ENCODE measurements at places on chromosomes 7 and 10.
A peak's percentile ranks its signal among the peaks of the same experiment; 100 is the strongest.

- no peak for DNase-seq
These were observed 1205.2 kb upstream of the AUTS2 start for GRCh38 chr7:68393051-68393450.

DNA sequence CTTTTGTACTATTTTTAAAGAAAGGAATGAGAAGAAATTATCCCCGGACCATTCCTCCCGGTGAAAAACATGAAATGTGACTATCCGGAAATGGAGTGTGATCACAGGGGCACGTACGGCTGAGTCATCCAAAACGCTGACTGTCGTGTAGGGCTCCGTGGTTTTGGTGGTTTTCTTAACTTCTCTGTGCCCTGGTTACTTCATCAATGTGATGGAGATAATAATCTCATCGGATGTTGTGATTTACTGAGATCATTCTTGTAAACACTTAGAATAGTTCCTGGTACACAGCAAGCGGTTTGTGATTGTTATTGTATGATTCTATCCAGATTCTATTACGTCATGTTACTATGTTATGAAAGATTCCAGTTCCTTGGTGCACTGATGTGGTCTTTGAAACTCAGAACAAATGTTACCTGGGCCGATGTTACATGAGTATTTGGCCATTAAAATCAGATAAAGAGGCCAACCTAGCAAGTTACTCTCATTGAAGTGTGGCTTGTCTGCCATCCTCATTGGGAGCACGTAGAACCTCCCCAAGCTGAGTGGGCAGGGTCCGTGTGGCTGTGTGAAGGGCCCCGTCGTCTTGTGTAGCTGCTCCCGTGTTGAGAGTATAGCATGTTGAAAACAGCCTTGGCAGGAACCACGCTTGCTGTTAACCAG, 99.5 kb downstream of the CAMK1D start:
- peak; percentile 75 for DNase-seq

DNA sequence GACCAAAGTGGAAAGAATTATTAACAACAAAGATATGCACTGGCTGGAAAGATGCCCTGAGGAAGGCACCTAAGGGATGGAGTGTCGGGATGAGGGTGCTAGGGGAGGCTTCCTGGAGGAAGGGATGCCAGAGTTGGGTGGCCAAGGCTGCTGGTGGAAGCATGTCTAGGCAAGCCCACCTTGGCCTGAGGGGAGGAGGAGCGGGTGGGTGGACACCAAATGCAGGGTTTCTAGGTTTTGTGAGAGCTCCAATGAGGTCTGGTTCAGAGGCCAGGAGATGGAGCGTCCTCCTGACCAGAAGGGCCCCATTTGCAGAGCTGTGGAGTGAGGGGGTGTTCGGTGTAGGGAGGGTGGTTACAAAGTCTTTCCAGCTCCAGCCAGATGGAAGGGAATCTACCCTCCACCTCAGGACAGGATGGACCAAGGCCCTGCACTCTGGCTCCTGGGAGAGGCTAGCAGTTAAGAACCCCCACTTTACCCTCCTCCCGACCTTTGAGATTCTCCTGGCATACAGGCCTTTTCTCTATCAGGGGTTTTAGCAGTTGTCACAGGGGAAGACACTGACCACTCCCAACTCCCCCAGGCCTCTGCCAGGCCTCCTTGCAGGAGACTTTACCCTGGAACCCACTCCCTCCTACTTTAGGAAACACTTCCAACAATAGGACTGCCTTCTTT, 3.0 kb upstream of the DDIT4 start:
- DNase-seq: no peak

- no peak for DNase-seq
These were observed 51.7 kb downstream of the ADCY1 start for GRCh38 chr7:45625714-45626440.

- DNase-seq: no peak
These were observed 27.3 kb downstream of the ADAP1 start for GRCh38 chr7:927031-927671.

DNA sequence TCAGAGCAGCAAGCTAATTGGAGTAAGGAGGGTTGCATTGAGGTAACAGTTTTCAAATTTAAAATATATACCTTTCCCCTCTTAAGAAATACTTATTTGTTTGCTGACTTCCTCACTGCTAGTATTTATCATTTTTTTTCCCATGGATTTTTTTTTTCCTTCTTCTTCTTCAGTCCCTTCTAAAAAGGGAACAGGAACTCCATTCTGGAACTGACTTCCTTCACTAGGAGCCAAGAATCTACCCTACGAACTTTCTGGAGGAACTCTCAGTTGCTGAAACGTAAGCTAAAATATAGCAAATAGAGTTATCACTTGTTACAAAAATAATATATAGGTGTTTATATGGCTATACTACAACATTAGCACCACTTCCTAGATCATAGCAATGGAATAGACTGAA, 95.4 kb downstream of the HGF start:
- DNase-seq: no peak

- DNase-seq: no peak
These were observed 218.4 kb upstream of the KCND2 start for GRCh38 chr7:120054376-120055100.

DNA sequence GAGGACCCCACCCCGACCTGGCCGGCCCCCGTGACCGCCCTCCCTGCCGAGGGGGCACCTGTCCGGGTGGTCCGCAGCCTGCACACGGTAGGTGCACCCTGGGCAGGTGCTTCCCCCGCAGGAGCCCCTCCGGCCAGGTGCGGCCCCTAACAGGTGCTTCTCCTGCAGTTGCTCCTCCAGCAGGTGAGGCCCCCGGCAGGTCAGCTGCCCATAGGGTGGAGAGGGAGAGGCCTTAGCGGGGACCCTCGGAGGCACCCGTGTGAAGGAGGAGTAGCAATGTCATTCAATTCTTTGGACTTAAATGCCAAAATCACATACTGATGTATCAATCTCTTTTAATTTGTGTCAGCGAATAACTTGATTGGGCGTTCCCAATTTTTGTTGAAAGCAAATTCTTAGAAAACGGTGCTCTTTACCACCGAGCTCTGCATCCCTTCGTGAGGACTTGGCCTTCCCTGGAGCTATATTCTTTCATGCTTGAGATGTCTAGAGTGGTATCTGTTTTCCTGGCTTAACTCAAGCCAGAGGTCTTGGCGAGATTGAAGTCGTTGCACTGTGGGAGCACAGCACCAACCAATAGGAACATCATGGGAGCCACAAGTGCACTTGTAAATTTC, 738 bp upstream of the NCAPG2 start:
- no peak for DNase-seq

DNA sequence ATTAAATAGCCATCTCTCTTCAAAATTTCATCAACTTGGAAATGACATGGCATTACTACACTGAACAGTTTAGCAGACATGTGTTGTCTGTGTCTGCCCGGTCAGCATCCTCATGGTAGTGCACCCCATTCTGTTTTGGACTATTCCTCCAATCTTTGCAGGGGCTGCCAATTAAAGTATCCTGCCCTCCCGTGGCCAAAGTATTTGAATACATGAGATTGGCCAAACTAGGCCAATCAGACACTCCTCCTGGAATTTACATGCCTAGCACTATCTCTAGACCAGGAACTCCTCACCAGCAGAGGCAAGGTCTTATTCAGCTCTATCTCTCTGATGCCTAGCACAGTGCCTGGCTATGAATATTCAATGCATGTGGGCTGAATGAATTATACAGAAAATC, 4.4 kb downstream of the SHTN1 start:
- no peak for DNase-seq

DNA sequence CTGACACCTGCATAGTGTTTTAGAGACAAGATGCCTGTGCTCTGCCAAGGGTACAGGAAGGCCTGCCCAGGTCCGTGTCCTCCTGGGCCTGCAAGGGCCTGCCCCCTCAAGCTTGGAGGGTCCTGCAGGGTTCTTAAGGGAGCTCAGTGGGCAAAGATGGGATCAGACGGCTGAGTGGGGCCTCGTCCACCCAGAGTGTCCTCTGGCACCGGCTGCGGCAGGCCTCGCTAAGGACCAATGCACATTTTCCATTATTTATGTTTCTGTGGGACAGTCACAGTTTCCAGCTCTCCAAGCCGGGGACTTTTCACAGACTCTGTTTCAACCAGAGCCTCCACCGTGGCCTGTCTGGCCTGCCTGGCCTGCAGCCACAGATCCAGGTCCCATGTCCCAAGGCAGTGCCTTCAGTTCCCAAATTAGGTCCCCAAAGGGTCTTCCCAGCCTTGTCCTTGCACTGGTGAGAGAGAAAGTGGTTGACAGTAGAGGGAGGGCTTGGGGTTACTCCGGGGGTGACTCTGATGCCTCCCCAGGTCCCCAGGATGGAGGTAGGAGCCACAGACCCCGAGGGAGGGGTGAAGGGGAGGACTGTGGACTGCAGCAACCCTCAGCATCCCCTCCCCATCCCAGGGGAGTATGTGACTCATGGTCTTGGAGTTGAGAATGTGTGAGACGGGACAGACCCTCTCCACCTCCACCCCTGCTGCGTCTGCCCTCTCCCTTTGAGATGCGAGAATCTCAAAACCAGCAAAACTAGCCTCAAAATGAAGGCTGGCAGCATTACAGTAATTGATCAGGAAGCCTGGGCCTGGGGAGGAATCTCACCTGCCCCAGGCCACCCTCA, 14.8 kb downstream of the MYL10 start:
- no peak for DNase-seq

- DNase-seq: no peak
These were observed 260.1 kb downstream of the WDR37 start for GRCh38 chr10:1316121-1316808.

GRCh38 chr10:76882796-76883195, 754.8 kb downstream of the KCNMA1 start:
- DNase-seq: no peak

GRCh38 chr7:33040803-33041516, 21.6 kb downstream of the NT5C3A start:
- peak; percentile 52 for DNase-seq

DNA sequence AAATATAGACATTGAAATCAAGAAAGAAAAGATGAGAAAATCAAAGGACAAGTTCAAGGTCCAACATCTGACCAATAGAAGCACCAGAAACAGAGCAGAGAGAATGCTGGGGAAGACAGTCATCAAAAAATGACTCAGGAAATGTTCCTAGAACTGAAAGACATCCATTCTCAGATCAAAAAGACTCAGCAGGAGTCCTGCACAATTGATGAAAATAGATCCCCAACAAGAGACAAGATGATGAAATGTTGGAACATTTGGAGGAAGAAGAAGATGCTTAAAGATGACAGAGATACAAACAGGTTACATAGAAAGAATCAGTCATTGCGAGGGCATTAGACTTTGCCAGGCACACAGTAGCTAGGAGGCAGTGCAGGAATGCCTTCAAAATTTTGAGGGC, 30.0 kb upstream of the EIF5AL1 start:
- no peak for DNase-seq

GRCh38 chr7:149398195-149398820, 62.6 kb downstream of the ZNF777 start:
- DNase-seq: no peak

- no peak for DNase-seq
These were observed 25.9 kb downstream of the HTRA1 start for GRCh38 chr10:122487174-122487765.

- no peak for DNase-seq
These were observed 140.5 kb downstream of the PRKAG2 start for GRCh38 chr7:151736403-151736909.

- no peak for DNase-seq
These were observed 551.2 kb upstream of the ANKRD30A start for GRCh38 chr10:36574207-36574606.

- DNase-seq: no peak
These were observed 55.9 kb upstream of the ADRB1 start for GRCh38 chr10:113987805-113988204.

DNA sequence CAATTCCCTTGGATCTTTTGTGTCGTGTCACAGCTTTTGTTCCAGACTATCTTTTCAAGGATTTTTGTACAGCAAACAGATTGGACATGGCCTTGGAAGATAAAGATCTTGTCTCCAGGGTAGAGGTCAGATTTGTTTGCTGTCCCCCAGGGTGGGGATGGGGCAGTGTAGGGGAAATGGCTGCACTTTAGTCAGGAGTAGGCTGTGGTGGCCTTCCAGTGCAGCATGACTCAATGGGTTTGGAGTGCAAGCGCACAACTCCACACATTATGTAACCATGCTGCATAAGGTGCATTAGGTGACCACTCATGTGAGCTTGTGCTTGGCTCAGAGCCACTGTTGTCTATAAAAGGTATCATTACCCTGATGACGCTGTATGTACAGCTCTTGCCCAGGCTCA, 23.9 kb upstream of the ADAMTS14 start:
- DNase-seq: no peak

DNA sequence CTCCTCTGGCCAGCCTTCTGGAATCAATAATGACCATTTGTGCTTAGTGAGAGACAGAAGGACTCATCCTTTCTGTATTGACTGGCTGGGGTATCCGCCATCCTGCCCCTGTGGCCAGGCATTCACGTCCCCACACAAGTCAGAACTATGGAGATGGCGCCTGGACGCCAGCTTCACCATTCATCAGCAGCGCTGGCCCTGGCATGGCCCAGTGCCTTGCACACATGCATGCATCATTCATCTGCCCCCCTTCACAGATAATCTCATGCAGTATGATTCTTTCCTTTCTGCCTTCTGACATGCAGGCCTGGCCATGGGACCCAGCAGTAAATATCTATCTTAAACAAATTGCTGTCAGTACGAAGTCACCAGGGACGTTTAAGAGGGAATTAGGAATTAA, 114.8 kb upstream of the MKI67 start:
- DNase-seq: no peak

DNA sequence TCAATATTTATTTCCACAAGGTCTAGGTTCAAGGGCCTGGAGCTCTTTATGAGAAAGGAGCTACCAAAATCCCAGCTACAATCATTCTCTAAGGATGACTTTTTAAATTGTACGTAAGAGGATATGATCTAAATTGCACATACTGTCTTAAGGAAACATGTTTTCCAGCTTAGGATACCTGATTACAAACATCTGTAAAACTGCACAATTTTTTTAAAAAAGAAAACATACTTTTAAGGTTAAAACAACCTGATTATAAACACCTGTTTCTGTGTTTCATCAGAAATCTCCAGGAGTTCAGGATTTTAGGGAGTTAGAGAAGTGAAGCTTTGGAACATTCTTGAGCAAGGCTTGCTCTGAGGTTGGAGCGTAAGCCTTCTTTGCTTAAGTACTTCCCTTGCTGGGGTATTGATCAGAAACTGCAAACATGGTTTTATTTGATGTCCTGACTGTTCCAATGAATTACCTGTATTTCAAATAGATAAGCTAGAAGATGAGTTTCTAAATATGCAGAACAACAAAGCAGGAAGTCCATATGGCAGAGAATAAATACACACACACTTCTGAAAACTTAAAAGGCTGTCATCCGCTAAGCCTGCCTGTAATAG, 248.6 kb downstream of the GFRA1 start:
- no peak for DNase-seq

- DNase-seq: no peak
These were observed 79.3 kb upstream of the AGBL3 start for GRCh38 chr7:134907000-134907399.
